ENCODE measurements at places on chromosomes 7 and 10.

DNA sequence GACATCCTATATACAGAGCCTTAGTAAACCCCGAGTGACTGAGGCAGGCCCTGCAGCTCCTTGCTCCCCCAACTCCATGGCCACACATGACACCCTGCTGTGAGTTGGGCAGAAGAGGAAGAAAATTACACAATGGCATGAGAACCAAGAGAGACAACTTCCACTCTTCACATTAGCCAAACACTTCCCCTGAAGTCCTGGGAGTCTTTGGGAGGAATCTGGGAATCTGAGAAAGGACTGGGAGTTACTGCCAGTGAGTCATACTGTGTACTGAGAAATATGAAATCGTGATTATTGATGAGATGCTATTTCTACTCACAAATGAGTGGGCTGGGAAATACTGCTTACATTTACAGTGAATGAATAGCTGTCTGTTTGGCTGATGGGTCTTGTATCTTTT, 116.6 kb downstream of the SPAG6 start:
- no peak for DNase-seq

DNA sequence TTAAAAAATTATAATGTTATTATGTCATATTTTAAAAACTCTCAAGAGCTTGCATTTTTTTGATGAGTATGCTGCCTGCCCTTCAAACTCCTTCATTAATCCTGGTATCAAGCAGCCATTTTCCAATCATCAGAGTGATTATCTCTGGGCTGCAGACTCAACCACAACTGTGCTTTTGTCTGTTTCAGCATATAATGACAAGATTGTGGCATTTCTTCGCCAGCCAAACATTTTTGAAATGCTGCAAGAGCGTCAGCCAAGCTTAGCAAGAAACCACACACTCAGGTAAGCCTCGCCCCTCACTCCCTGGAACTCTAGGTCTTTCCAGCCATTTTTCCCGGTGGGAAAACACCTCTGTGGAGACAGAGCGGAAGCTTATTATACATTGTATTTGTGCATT, 90.0 kb upstream of the STK17A start:
- no peak for DNase-seq

DNA sequence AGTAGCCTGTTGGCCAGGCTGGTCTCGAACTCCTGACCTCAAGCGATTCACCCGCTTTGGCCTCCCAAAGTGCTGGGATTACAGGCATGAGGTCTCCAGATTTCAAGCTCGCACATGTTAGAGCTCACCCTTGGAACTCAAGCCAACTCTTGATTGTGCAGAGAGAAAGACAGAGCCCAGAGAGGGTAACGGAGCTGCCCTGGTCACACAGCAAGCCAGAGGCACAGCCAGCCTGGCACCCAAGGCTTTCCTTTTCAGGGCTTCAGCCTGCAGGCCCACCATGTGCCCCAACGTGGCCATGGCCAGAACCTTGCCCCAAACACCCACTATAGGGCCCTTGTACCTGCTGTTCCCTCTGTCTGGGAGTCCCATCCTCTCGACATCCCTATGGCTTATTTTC, 49.1 kb upstream of the CUX1 start:
- no peak for DNase-seq

GRCh38 chr7:97873606-97874005, 1.4 kb upstream of the ASNS start:
- DNase-seq: no peak

- DNase-seq: no peak
Measured at GRCh38 chr10:124474514-124475070, 13.0 kb downstream of the LHPP start.

DNA sequence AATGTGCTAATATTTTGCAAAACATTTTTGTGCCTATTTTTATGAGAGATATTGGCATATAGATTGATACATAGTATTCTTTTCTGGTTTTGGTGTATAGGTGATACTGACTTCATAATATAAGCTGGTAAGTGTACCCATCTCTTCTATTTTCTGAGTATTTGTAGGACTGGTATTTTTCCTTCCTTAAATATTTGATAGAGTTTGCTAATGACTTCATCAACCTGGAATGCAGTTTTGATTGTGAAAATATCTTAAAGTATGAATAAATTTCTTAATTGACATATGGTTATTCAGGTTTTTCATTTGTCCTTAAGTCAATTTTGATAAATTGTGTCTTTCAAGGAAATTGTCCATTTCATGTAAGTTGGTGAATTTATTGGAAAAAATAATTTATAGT, 6.1 kb upstream of the SCRN1 start:
- DNase-seq: no peak

- no peak for DNase-seq
Measured at GRCh38 chr7:44469461-44470134, 20.9 kb downstream of the NUDCD3 start.

Data from T follicular helper cell (primary cell).